RWPE1 (cell line): ENCODE measurements at places on chromosomes 12 and 14.

- DNase-seq, result no peak
These were observed 189.5 kb downstream of the KCNC2 start for GRCh38 chr12:75020068-75020557.

DNA sequence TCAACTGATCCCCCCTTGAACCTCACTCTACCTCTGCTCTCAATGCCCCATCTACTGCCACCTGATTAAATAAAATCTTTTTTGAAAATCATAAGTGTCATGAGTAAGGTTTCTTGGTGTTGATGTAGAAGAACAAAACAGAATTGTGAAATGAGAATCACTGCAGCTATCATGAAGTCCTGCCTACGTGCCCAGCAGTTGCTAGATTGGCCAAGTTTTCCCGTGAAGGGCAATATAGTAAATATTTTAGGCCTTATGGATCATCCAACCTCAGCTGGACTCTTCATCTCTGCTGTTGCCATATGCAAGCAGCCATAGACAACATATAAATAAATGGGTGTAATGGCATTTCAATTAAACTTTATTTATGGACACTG lies 5.2 kb upstream of the OAS3 start:
- DNase-seq, result no peak

GRCh38 chr14:105980224-105980623 lies 453.8 kb downstream of the TMEM121 start:
- DNase-seq, result no peak

- no peak for DNase-seq
These were observed 1.1 kb upstream of the FAR2 start for GRCh38 chr12:29147731-29148595.

DNA sequence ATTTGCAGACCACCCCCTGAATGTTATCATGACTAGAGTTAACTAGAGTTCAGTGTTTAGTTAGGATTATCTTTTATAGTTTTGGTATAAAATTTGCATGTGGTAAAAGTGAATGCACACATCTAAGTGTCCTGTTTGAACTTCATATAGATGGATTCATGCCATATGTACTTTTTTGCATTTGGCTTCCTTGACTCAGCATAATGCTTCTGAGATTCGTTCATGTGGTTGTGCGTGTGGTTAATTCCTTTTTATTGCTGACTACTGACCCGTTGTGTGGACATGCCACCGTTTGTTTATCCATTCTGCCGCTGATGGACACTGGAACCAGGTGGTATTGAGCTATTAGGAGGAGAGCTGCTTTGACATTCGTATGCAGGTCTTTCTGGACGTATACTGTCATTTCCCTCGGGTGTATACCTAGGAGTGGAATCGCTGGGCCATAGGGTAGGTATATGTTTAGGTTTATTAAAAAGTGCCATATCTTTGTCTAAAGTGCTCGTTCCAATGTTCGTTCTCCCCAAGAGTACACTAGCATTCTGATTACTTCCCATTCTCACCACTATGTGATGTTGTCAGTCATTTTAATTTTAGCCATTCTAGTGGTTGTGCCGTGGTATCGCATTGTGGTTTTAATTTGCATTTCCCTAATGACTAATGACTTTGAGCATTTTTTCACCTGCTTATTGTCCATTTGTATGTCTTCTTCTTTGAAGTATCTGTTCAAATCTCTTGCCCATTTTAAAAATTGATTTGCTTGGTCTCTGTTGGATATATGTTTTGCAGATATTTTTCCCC lies 37.7 kb downstream of the RIN3 start:
- DNase-seq, result no peak

DNA sequence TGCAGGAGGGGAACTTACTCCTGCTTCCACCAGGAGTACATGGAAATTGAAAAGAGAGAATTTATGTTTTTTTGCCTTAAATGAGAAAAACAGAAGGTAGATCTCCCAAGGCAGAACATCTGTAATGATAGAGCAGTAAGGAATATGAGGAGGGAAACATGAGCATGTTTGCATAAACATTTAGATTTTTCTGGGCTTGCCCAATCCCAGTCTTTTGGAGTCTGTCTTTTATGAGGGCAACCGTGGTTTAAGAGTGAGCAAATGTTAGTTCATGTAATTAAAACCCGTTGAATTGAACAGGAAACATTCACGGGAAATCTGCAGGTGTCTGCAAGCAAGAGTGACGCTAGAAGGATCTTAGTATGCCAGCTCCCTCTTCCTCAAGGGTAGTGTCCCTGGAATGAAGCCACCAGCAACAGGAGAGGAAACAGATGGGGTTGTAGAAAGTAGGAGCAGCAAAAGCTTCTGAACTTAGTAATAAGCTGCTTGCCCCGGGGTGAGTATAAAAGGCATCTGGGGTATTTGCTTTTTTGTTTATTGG lies 79.3 kb downstream of the ARF6 start:
- no peak for DNase-seq

- peak; percentile 41 for DNase-seq
These were observed 20.2 kb downstream of the TNFAIP2 start for GRCh38 chr14:103143506-103143905.

DNA sequence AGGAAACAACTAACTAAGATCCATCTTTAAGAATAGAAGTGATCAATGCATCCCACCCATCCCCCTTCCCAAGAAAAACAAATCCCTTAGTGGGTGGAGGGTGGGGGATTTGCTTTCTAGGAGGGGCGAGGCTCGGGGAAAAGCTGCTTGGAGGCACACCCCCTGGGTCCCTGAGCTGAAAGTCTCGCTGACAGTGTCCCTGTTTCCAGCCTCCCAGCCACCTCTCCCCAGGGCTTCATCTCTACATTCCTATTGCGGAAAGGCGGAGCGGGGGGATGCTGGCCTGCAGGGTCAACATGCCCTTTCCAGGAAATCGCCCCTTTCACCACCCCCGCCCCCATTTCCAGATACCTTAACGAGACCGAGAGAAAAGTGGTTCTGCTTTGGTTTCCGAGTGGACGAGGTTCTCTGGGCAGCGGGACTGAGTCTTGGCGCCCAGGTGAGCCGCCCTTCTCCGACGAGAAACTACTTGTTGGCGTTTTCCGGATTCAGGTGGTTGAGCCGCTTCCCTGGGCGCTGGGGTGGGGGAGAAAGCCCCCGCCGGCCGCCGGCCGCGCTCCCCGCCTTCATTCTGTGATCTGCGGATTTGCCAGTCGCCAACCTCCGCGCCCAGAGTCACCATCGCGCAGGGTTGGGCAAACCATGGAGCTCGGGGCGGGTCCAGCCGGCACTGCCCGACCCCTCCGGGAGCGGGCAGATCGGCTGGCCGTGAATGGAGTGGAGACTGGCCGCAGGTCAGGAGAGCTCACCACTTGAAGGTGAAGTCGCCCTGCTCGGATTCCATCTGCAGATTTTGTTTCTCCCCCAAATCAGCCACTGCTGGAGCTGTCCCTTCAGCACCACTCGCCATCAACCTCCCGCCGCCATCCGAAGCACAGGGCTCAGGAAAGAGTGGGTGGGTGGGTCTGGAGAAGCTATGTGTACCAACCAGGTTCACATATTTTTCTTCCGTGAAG lies 505 bp downstream of the KCNC2 start:
- peak; percentile 28 for DNase-seq

DNA sequence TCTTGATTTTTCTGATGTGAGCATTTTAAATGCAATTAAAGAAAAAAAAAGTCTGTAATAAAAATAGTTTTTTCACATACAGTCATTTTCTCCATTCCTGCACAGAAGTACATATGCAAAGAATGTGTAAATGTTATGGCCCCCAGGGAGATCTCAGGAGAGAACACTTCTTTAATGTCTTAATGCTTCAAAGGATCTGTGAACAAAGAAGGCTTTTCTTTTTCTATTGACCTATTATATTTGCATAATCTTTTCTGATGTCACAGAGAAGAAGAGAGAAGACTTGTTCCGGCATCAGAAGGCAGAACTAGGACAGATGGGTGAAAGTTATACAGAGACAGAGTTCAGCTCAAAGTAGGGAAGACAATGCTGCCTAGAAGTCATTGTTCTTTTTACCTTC lies 413.5 kb upstream of the STXBP6 start:
- no peak for DNase-seq

GRCh38 chr12:124590447-124590846 lies 23.0 kb upstream of the NCOR2 start:
- DNase-seq, result no peak

DNA sequence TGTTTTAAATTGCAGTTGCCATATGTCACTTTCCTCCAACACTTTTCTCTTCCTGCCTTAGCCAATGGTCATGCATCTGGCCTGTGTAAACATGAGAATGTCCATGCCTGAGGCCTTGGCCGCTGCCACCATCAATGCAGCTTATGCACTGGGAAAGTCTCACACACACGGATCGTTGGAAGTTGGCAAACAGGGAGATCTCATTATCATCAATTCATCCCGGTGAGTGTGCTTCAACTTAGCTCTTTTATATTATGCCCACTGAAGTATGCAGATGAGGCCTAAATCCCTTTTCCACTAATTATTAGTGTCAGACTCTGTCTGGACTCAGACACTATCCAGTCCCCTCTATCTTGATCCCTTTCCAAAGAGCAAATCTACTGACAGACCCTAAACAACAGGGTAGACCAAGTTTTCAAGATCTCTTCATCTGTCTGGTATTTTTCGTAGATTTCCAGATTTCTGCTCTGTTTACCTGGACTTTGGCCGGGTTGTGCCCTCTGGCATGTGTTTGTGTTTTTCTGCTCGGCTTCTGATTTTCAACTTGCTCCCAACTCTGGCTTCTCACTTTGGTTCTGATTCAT lies 23.2 kb downstream of the AMDHD1 start:
- DNase-seq, result no peak

DNA sequence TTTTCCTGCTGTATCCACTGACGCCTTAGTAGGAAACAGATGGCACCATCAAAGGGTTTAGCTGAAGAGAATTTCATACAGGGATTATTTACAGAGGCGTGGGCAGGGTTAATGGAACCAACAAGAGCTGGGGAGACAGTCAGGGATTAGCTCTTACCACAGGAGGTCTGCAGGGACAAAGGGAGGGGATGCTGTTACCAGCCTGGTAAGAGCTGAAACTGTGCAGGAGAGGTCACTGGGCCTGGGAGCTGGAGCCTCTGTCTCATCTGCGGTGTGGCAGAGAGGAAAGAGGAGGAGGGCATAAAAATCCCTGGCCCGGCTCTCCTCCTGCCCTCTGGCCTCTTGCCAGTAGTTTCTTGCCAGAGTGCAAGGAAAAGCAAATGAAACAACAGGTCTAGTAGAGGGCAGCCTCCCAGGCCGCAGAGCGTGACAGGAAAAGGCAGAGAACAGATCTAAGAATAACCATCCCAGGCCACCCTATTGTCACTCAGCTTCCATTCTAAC lies 18.9 kb upstream of the POC1B start:
- DNase-seq, result no peak

- no peak for DNase-seq
These were observed 12.7 kb upstream of the CLIP1 start for GRCh38 chr12:122435186-122435585.

GRCh38 chr14:75993567-75994041 lies 8.0 kb downstream of the IFT43 start:
- no peak for DNase-seq

DNA sequence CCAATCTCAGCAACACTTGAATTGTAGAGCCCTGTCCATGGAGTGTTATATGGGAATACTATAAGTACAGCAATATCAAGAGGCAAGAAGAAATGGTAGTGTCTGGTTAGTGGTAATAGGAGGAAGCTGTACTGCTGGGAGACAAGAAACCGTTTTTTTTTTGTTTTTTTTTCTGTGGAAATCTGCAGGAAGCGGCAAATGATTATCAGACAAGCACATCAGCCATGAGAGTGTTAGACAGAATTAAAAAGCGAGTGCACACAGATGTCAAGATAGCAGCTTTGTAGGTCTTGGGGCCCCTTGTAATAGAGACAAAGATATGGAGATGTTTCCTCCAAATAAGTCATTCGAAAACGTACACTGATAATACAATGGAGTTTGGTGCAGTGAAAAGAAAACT lies 6.7 kb downstream of the TESPA1 start:
- DNase-seq, result no peak

DNA sequence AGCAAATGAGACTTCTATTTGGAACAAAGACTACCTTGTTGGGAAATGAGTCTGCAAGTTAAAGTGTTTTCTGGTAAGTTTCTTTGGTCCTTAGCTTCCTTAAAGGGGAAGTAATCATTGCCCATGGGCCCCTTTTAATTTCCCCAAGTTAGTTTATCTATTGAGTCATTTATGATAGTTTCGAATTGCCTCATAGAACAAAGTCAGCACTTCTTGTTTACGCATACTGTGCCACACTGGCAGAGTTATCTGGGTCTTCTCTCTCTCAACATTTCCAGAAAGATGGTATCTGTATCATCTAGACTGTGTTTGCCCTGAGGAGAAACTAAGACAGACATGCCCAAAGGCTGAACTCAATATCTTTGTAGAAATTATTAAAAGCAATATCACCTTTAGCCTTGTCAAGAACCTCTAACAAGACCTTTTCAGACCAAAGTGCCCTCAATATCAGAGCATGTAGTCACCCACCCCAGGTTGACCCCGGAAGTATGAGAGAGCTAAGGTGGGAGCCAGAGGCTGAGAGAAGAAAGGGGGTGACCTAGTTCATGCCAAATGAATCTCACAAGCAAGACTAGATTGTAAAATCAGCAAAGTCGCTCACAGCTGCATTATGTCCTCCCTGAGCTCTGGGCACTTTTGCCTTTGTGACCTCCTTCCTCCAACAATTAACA lies 40.0 kb downstream of the GPR65 start:
- no peak for DNase-seq

GRCh38 chr12:110224379-110225304 lies 56.4 kb upstream of the ATP2A2 start:
- peak; percentile 68 for DNase-seq

GRCh38 chr12:106188256-106188655 lies 49.5 kb upstream of the NUAK1 start:
- no peak for DNase-seq

DNA sequence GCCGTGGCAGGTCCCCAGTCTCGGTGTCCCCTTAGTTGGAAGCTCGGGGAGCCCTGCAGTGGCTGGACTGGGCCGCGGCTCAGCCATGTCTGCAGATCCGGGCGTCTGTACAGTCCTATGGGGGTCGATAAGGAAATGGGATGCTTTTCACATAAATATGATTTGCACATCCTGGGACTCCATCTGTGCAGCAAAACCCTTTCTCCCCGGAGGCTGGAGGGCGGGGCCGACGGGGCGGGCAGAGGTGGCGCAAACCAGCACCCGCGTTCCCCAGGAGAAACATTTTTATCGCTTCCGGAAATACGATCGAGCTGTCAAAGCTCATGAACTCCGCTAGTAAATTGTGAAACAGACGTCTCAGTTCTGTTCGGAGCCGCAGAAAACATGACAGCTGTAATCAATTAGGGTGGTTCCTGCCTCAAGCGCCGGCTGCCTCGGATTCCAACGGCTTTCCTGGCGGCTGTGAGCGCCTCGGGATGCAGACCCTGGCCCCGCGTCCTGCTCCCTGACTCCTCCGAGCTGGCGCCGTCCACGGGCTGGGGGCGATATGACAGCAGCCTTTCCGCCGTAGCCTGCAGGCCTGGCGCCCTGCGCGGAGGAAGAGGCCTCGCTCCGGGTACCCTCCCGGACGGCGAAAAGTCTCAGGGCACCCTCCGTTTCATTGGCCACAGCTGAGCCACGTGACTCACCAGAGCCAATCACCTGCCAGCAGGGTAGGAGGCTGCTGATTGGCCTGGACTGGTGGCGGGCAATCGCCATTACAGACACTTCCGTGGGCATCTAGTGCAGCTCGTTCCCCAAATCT lies 23.0 kb downstream of the DIO3 start:
- no peak for DNase-seq
